ENCODE measurements at places on chromosomes 11 and 22.

- DNase-seq = no peak
These were observed 240.3 kb downstream of the FAM76B start for GRCh38 chr11:95549301-95549700.

DNA sequence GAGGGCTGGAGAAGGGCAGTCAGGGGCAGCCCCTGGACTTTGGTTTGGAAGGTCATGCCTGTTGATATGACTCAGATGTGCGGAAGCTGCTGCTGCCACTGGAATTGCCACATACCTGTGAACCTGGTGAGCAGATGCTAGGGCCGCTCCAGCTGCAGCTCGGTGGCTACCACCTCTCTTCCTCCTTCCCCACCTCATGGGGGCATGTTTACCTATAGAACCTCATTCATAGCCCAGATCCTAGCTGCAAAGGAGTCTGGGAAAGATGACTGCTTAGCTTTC is 17.5 kb upstream of the TSPAN18 start:
- DNase-seq = no peak

DNA sequence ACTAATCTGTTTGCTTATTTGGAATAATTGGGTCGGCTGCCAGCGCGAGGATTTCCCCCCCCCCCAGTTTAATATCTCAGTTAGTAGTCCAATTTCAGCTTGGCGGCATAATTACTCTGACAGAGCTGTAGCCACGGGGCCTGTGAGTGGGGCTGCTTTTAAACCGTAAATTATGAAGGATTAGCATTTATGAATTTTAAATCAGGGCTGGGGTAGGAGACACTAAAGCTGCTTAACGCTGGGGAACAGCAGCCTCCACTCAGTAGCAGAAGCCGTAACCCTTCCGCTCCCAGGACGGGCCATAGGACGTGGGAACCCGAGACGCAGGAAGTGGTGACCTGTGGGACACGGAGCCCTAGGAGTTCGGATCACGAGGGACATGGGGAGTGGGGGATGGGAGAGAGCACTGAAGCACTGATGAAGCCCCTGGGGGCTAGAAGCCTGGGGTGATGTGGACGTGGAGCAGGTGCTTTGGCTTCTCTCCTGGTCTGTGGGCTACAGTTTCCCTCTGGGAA is 66.2 kb upstream of the LMO1 start:
- DNase-seq = no peak

GRCh38 chr22:23512348-23512705 is 67.8 kb downstream of the IGLL1 start:
- no peak for DNase-seq

DNA sequence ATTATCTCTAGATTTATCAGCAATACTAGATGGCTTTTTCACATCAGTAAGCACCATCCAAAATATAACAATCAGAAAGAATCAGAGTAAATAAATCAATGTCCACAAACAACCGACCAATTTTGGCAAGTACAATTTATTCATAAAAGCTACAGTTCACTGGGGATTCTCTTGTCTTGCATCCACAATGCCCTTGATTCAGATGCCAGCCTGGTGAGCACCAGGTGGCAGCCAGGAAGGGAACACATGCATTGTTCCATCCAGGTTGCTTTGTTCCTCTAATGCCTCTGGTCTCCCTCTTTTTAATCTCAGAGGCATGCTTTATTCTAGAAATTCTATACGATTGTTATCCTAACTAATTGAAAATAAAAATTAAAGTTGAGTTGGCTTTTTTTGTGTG is 242.1 kb upstream of the KIRREL3 start:
- no peak for DNase-seq

DNA sequence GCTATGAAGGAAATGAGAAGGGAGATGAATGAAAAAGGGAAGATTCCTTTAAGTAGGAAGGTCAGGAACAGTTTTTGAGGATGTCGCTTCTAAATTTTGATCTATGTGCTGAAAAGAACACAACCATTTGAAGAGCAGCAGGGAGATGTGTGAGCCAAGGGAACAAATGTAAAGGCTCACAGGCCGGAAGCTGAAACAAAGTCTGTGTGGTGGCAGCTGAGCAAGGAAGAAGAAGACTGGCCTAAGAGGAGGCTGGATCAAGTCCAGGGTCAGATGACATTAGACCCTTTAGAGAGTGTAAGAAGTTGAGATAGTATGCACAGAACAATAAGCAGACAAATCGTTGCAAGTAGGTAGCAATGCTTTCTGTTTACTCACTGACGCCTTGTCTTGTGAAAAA is 1631.4 kb upstream of the TENM4 start:
- no peak for DNase-seq

DNA sequence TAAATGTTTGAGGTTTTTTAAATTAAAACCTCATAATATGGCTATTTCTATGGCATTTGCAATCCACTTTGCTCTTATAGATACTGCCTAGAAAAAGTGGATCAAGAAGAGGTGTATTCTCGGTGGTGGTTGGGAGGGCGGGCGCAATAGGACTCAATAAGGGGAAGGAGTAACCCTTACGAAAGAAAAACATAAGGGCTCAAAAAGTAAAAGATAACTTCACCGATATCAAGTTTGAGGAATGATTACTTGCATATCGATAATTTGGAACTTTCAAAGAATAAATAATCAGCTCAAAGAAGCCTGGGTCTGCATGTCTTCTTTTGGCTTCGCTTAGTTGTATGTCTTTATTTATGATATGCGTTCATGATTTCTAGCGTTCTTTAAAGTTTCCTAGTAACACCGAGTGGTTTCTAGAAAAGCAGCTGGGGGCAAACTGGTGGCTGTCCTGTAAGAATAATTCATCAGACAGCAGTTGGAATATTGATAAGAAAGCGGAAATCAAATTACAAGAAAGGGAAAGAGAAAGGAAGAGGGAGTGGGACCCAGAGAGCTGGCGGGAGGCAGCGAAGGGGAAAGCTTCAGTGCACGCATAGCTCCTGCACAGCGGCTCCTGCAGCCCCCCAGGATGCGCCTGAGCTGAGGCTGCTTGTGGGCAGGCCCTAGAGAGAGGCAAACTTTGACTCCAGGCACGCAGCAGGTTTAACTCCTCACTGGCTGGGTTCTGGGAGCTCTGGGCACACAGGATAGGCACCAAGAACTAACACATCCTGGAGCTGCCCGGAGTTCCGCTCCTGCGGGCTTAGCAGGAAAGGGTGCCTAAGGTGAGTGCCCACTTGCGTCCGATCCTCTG is 9.1 kb upstream of the FLI1 start:
- DNase-seq = no peak

GRCh38 chr11:3109921-3110706 is 52.9 kb upstream of the CARS1 start:
- DNase-seq = no peak

DNA sequence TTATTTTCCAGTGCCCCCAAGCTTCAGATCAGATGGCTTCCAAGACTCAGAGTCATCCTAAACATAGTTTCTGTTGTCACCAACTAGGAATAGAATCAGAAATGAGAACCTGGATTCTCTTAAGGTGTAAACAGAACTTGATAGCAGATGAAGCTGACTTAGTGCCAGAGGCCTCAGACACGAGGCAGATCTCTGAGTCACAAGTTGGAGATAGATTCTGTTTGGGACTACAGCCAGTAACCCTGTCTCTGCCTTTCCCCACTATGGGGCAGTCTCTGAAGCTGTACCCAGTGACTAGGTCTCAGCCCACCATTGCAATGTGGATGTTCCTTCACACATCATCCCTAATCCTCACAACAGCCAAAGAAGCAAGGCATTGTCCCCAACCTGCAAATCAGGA is 25.4 kb downstream of the NEU3 start:
- no peak for DNase-seq

GRCh38 chr11:108698844-108699642 is 34.2 kb downstream of the DDX10 start:
- no peak for DNase-seq

DNA sequence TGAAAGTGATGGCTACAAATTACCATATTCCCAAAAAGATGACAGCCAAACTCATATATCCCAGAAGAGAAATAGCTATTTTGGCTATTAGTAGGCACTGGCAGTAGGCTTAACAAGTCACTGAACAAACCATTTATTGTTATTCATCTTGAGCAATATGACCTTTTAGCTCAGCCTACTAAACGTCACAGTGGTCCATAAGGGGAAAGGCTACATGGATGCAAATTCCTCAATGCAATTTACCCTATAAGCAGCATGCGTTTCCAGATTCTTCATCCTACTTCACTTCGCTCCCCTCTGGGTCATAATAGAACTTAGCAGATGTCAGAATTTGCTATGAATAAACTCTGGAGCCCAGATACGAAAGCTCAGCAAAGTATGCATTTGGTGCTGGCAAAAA is 114.0 kb downstream of the SIK3 start:
- DNase-seq = no peak

GRCh38 chr11:35593143-35593542 is 25.1 kb upstream of the FJX1 start:
- DNase-seq = no peak

DNA sequence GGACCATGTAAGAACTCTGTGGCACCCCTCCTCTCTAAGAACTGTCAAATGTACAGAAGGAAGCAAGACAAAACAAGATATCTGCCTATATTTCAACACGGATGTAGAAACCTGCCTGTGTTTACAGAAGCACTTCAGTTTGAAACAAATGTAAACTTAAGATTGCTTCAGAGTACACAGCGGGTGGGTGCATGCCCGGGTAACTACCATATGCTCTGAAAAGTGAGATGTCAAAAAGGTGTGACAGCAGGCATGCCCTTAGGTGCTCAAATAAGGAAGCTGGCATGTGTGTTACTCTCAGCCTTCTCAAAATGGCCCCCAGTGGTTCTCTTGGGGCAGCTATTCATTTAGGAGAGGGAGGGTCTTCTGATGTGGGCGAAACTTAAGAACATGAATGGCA is 5.2 kb downstream of the ACP2 start:
- DNase-seq = no peak

- no peak for DNase-seq
These were observed 33.2 kb upstream of the LRRC32 start for GRCh38 chr11:76703707-76704106.

GRCh38 chr22:32765132-32765618 is 36.3 kb upstream of the TIMP3 start:
- DNase-seq = no peak

DNA sequence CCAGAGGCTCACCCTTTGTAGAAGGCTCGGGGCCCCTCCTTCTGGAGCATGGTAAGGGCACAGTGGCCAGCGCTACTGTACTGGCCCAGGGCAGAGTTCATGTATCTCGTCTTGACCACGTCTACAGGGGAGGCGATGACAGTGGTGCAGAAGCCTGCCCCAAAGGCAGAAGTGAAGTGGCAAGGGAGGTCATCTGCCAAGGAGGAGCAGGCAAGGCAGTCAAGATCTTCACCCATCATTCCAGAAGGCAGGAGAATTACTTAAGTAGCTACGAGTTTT is 7.2 kb downstream of the UCP2 start:
- DNase-seq = no peak

DNA sequence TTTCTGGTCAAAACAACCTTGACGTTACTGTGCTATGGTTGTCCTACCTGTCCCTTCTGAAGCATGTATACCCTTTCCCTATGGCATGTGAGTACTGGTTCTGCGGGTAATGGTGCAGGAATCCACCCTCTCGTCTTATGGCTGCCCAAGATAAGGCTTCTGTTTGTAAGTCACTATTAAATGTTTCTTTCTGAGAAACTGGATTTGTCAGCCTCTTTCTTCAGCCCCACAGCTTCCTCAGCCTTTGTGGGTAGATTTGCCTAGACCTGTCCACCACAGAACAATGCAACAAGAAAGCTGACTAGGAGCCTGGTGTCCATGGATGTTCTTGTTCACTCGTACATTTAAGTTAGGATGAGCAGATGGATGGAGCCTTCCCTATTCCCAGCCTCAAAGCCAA is 14.4 kb downstream of the MMP7 start:
- DNase-seq = no peak

DNA sequence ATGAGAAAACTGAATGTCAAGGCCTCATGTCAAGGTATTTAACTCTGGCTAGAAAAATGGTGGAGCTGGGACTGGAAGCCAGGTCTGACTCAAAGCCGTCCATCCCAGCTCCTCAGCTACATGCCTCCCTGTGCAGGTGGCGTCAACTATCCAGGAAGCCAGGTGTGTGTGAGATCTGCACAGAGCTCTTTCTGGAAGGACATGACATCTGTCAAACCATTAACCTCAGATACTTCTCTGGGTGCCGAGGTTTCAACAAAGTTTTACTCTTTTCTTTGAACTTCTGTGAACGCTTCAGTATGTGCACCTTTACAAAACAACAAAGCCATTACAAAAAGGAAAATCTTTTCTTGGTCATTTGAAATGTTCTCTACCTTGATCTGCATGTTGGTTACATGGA is 7.0 kb upstream of the CASTOR1 start:
- no peak for DNase-seq

GRCh38 chr11:47361419-47361818 is 8.9 kb upstream of the MYBPC3 start:
- no peak for DNase-seq
